IMR-90 (cell line): ENCODE measurements at places on chromosomes 16 and 17. TPM values are rescaled to one million over a fixed set of nuclear protein-coding genes. Genes with fewer than 3 reads are reported as not detected.

OR3A3 gene
- not detected in 2 replicates for polyA plus RNA-seq

ALOX15B gene
- polyA plus RNA-seq: not detected in 2 replicates

DNA sequence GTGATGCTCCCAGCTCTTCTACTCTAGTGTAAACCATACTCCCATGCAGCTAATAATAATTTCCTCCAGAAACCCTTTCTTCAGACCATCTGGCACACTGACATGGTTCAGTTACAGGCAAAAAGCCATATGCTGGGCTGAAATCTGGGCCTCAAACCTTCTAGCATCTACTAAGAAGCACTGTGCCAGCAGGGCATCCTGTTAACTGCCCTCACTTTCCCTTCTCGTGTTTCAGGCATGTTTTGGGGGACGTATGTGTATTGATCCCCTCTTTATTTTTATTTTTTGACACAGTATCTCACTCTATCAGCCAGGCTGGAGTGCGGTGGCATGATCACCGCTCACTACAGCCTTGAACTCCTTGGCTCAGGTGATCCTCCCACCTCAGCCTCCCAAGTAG is 33.3 kb downstream of the STAT5A start:
- H3K27me3 ChIP-seq: no peaks in the 10 kb centered on the region
- H3K4me1 ChIP-seq: peaks cover 13% of the 10 kb centered on the region
- peak overlapping the region; percentile 16; the same call in 1 of the 2 replicates for H3K27ac ChIP-seq

- no peak for DNase-seq
- H3K27ac ChIP-seq: no peak overlapping the region
- H3K4me1 ChIP-seq: peaks cover 19% of the 10 kb centered on the region
- peaks cover 19% of the 10 kb centered on the region for H3K36me3 ChIP-seq
- H3K27me3 ChIP-seq: no peaks in the 10 kb centered on the region
These were observed 3.6 kb downstream of the CDT1 start for GRCh38 chr16:88807142-88807625.

GRCh38 chr16:84617041-84617790 is 662 bp downstream of the COTL1 start:
- H3K4me3 ChIP-seq: peak overlapping the region; percentile 90
- peaks cover 25% of the 10 kb centered on the region for H3K36me3 ChIP-seq
- DNase-seq: no peak

- peak overlapping the region; percentile 94 for H3K27ac ChIP-seq
- no peaks in the 10 kb centered on the region for H3K27me3 ChIP-seq
- H3K36me3 ChIP-seq: peaks cover 20% of the 10 kb centered on the region
- peak overlapping the region; percentile 66 for H3K4me3 ChIP-seq
These were observed 681 bp downstream of the XPO6 start for GRCh38 chr16:28210979-28211588.

- DNase-seq: no peak
- H3K36me3 ChIP-seq: no peaks in the 10 kb centered on the region
- no peaks in the 10 kb centered on the region for H3K27me3 ChIP-seq
- H3K27ac ChIP-seq: no peak overlapping the region
- H3K4me3 ChIP-seq: no peak overlapping the region
These were observed 127.6 kb downstream of the KIF2B start for GRCh38 chr17:53950207-53950857.

DNA sequence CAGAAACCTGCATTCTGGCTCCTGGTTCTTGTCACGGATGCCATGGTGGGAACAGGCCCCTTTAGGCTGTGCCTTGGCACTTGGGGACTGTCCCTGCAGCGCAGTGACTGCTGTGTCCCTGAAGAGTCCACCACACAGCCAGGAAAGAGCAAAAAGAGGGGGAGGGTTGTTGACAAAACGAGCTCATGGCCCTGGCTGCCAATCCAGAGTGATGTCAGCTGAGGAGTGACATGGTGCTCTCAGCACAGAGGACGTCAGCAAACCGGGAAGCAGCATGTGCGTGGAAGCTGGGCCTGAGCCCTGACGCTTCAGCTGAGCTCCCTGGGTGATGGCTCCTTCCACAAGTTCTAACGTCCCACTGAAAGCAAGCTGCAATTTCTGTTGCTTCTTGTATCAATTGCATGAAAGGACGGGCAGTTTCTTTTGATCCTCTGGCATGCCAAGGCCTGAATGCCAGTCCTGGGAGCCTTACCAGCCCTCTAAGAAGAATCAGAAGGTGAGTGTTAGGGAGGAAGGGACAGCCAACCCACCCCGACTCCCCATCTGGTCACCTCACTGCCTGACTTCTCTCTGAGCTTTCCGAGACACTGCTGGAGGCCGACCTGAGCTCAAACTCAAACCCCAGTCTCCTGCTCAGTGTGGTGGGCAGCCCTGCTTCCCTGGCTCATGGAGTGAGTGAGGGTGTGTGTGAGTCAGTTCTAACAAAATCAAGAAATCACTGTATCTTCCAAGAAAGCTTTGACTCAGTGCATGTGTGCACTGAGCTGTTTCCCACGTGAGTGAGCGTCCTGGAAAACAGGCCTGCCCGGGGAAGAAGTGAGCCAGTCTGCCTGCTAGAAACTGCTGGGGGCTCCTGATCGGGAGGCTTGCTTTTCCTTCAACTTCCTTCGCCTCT is 14.7 kb upstream of the WNT3 start:
- peaks cover 21% of the 10 kb centered on the region; the same call in 1 of the 2 replicates for H3K27me3 ChIP-seq
- H3K27ac ChIP-seq: no peak overlapping the region
- H3K36me3 ChIP-seq: no peaks in the 10 kb centered on the region
- no peaks in the 10 kb centered on the region for H3K4me1 ChIP-seq

DNA sequence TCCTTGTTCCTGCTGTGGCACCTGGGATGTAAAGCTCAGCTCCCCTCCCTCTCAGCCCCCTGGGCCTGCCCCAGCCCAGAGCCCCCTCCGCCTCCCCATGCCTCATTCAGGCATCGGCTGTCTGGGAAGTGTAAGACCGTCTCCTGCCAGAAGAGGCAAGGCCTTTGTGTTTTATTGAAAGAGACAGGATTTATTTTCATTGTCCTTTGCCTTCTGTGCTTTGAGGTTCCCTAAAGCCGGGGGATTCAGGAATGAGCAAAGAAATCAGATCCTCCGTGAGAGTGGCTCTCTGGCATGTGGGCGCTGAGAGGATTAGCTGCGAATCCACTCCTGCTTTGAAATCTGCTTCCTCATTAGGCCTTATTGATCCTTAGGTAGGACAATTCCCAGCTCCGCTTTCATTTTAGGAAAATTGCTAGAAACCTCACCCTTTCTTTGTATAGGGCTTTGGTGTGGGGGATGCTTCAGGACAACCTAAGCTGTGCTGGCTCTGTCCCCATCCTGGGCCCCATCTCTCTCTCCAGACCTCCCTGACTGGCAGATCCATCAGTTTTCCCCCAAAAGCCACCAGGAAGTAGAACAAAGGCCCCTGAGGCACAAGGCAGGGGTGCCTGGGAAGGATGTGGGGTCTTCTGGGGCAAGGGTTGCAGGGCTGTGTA is 211.5 kb upstream of the TNRC6C start:
- no peaks in the 10 kb centered on the region for H3K36me3 ChIP-seq
- DNase-seq: no peak
- peaks cover 22% of the 10 kb centered on the region for H3K27me3 ChIP-seq
- no peaks in the 10 kb centered on the region for H3K4me1 ChIP-seq

DNA sequence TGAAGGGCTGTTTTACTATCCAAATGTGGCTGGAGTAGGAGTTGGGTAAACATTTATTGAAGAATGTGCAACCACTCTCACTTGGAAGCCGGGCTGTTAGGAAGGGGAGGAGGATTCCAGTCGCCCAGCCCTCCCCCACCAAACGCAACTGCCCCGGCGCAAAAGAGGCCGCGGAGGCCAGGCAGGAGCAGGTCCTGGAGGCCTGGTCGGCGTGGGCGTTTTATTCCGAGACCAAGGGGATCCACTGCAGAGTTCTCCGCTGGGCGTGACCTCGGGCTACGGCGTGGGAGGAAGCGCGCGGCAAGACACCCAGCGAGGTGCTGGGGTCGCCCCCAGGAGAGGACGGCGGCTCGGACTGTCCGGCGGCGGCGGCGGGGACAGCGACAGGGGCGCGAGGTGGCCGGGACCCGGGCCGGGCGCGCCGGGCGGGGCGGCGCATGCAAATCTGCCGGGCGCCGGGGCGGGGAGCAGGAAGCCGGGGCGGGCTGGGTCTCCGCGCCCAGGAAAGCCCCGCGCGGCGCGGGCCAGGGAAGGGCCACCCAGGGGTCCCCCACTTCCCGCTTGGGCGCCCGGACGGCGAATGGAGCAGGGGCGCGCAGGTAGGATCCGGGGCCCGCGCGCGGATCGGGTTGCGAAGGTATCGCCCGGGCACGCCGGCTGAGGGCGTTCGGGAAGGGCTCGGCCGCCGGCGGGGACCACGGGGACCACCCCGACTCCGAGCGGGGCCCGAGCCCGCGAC is at the start of gene IL4R:
TSS of gene IL4R (plus strand) at position 553 of the 739 bp plus-strand sequence. CDS start 26,230 bp downstream, outside the sequence.
- H3K4me3 ChIP-seq: peak within 1 kb of the TSS; percentile 74
- peaks cover 11% of the 10 kb centered on the region for H3K36me3 ChIP-seq
- H3K27me3 ChIP-seq: no peaks in the 10 kb centered on the region
- peaks cover 26% of the 10 kb centered on the region for H3K4me1 ChIP-seq

DNA sequence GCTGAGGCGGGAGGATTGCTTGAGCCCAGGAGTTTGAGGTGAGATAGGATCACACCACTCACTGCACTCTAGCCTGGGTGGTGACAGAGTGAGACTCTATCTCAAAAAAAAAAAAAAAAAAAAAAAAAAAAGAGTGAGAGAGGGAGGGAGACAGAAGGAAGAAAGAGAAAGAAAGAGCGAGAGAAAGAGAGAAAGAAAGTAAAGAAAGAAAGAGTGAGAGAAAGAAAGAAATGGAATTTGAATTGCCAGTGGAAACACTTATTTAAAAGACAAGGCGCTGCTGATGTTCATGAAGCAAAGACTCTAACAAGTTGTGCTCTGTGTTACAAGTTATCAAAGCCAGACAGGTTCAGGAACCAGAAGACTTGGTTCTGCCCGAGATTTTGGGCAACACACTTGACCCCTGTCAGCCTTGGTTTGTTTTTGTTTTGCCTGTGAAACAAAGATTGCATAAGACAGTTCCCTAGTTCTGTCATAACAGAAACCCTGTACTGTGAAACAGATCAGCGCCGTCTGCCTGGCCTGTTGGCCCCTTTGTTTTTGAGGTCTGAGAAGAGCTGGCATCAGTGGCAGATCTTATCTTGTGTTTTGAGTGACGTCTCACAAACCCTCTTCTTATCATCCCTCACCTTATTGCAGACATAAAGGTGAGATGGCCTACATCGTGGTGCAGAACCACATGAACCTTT is 55.4 kb upstream of the ENDOV start:
- no peak overlapping the region for H3K27ac ChIP-seq
- H3K4me1 ChIP-seq: no peaks in the 10 kb centered on the region; the same call in 1 of the 2 replicates
- H3K4me3 ChIP-seq: no peak overlapping the region
- H3K27me3 ChIP-seq: no peaks in the 10 kb centered on the region
- peaks cover 68% of the 10 kb centered on the region for H3K36me3 ChIP-seq
- DNase-seq: no peak

SMCR8 gene
- 7.1 and 7.2 TPM in 2 replicates for polyA plus RNA-seq

KRT33B gene
- polyA plus RNA-seq: 0.14 and 0.22 TPM in 2 replicates

DNA sequence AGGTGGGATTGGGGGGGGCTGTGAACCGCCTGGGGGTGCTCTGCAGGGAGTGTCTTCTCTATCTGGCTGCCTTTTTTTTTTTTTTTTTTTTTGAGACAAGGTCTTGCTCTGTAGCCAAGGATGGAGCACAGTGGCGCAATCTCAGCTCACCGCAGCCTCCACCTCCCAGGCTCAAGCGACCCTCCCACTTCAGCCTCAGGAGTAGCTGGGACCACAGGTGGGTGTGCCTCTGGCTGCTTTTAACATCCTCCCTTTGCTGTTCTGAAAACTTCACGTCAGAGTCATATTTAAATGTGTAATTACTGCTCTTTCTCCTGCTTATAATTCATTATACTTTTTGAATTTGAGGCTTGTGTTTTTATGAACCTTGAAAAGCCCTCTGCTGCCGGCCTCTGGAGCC is 78.4 kb downstream of the ZNF778 start:
- peaks cover 22% of the 10 kb centered on the region for H3K36me3 ChIP-seq
- H3K27ac ChIP-seq: no peak overlapping the region
- peaks cover 19% of the 10 kb centered on the region for H3K4me1 ChIP-seq
- no peak overlapping the region for H3K4me3 ChIP-seq
- DNase-seq: no peak

PYY gene
- polyA plus RNA-seq: not detected in 2 replicates

- H3K4me1 ChIP-seq: peaks cover 16% of the 10 kb centered on the region
- H3K27me3 ChIP-seq: no peaks in the 10 kb centered on the region
- no peak for DNase-seq
- H3K4me3 ChIP-seq: no peak overlapping the region
These were observed 3.5 kb downstream of the CANT1 start for GRCh38 chr17:79006046-79006445.

DNA sequence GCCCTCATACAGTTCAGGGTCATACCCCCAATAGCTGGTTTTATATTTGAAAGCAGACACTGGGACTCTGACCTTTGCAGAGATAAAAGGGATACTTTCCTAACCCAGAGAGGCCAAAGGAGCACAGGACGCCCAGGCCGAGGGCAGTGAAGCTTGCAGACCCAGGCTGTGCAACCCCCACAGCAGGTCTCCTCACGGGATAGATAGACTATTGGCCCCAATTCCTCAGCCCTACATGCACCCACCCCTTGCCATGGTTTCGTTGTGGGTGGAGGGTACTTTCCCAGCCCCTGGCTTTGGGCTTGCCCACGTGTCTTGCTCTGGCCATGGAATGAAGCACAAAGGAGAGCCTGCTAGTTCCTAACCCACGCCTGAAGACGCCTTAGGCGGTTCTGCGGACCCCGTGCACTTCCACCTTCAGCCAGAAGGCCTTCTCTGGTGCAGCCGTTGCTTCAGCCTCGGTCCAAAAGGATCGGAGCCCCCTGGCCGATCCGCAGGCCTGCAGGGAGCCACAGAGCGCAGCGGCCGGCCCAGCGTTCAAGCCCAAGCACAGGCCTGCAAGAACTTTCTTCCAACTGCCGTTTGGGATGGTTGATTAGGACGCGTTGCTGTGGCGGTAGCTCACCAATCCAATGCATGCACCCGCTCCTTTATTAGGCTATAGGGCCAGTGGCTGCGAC is 9.8 kb upstream of the BRCA1 start:
- H3K27me3 ChIP-seq: no peaks in the 10 kb centered on the region
- no peak overlapping the region for H3K27ac ChIP-seq
- H3K36me3 ChIP-seq: peaks cover 28% of the 10 kb centered on the region

CACNG1 gene
- not detected in 2 replicates for polyA plus RNA-seq

DNA sequence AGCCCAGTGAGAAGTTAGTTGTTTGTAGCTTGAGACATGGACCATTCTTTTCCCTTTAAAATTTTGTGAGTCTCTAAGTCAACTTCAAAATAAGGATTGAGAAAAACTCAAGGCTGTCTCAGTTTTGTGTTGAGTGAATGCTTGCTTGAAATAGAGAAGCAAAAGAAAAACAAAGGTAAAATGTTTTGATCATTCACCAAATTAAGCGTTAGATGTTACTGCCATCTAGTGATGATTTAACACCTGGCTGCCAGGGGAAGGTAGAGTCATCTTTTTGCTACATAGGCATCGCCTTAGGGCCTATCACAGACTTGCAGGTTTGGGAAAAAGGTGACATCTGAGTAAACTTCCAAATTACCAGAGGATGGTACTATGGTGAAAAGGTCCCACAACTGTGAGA is 74.4 kb downstream of the PCTP start:
- H3K36me3 ChIP-seq: no peaks in the 10 kb centered on the region
- no peak overlapping the region for H3K4me3 ChIP-seq
- no peak overlapping the region for H3K27ac ChIP-seq
- H3K4me1 ChIP-seq: no peaks in the 10 kb centered on the region
- DNase-seq: no peak
- H3K27me3 ChIP-seq: no peaks in the 10 kb centered on the region

- peaks cover 2% of the 10 kb centered on the region for H3K27me3 ChIP-seq
- no peak for DNase-seq
- H3K4me1 ChIP-seq: no peaks in the 10 kb centered on the region
- H3K36me3 ChIP-seq: no peaks in the 10 kb centered on the region
- H3K27ac ChIP-seq: no peak overlapping the region
- no peak overlapping the region for H3K4me3 ChIP-seq
These were observed 204.1 kb upstream of the SALL1 start for GRCh38 chr16:51355195-51355594.

TNP2 gene
- polyA plus RNA-seq: not detected in 2 replicates

- peaks cover 4% of the 10 kb centered on the region for H3K4me1 ChIP-seq
- DNase-seq: no peak
- H3K27me3 ChIP-seq: no peaks in the 10 kb centered on the region
These were observed 6.1 kb upstream of the MYH3 start for GRCh38 chr17:10663231-10663630.

KRTAP9-8 gene
- polyA plus RNA-seq: not detected in 2 replicates

NATD1 gene
- 4.1 and 4.3 TPM in 2 replicates for polyA plus RNA-seq

COTL1 gene
- polyA plus RNA-seq: 258 and 270 TPM in 2 replicates
